Fibroblast of skin of scalp (primary cell): ENCODE measurements at places on chromosomes 2 and 18.

GRCh38 chr2:106853631-106854030 is 32.3 kb downstream of the ST6GAL2 start:
- no peak for DNase-seq

GRCh38 chr2:240480834-240481623 is 45.6 kb downstream of the GPC1 start:
- DNase-seq, result no peak

GRCh38 chr2:175965773-175966172 is 36.3 kb downstream of the LNPK start:
- DNase-seq, result no peak

GRCh38 chr18:62876828-62877227 is 161.5 kb downstream of the PHLPP1 start:
- DNase-seq, result no peak

GRCh38 chr18:69895066-69896047 is 52.3 kb downstream of the CD226 start:
- DNase-seq, result no peak
